NCI-H2081 treated with DMSO at 0.1 percent for 48 hours (cell line): ENCODE measurements at places on chromosomes 7 and 10.

- DNase-seq = no peak
Measured at GRCh38 chr7:94856643-94857042, 50.8 kb upstream of the PPP1R9A start.

GRCh38 chr7:133642907-133643306, 390.0 kb downstream of the EXOC4 start:
- DNase-seq = no peak

DNA sequence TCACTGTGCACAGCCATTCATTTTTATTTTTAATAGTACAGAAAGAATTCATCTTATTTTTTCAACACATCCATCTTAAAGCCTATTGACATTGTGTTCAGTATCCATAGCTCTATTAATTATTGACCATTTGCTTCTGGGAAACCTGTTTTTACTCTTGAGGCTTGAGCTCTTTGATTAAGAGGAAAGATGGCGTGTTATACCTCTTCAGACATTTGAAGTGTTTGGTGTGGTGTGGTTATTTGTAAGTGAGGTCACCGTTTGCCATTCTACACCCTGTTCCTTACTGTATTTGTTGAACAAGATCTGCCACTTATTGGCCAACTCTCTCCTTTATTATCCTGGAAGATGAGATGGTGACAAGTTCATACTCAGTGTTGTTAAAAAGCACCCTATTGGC, 18.4 kb downstream of the C7orf57 start:
- DNase-seq = no peak

DNA sequence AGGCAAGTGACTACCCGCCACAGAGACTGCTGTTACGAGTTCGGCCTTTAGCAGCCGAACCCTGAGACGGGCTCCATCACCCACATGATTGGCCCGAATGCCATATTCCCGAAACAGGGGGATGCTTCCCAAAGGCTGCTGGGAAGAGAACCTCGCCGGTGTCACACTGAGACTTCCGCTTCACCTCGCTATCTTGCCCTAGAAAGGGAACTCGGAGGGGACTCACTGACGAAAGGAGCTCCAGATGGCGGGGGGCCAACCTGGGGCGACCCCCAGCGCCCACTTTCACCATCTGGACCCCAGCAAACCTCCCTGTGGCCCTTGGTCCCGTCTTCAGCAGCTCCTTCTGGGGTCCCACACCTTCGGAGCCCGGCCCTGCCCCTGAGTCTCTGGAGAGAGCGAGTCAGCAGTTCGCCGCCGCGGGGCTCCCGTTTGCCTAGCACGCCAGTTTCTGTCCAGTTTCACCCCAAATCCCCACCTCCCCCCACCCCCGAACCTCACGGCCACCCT, 529 bp downstream of the HPS1 start:
- no peak for DNase-seq

DNA sequence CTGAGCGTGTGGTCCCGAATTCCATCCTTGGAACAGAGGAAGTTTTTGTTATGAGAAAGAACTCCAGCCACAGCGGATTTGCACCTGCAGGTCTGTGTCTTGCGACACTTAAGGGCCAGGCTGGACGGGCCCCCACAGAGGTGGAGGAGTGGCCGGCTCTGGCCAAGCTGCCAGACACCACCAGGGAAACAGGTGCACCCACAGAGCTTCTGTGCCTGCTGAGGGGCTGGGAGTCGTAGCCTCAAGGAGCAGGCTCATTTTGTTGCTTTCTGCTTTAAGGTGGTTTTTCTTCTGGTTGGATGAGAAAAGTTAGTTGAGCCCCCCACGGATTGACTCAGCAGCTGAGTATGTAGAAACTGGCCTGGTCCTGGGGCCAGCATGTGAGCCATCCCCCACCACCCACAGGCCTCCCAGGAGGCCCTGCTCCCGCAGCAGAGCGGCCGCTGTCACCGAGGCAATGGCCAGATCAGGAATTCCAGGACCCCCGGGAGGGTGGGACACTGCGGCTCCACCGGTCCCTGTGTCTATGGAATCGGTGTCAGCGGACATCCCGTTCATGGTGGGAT, 41.9 kb downstream of the NKX6-2 start:
- DNase-seq = no peak

DNA sequence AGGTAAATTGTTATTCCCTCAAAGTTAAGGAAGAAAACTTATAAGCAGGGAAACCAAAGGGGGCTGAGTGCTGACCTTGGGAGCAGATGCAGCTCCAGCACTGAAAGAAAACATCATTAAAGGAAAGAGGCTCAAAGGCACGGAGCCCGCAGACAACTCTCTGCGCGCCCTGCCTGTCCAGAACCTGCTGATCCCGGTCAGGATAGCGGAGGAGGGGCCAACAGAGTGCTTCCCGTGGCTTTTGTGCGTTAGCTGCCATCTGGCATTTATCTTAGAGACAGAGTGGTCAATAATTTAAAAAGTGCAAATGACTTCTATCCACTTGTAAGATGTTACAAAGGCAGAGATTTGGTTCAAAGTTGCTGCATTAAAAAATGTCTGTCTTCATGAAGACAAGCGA, 162.1 kb downstream of the FANK1 start:
- DNase-seq = no peak

GRCh38 chr10:117454502-117454901, 79.3 kb upstream of the PDZD8 start:
- DNase-seq = no peak

DNA sequence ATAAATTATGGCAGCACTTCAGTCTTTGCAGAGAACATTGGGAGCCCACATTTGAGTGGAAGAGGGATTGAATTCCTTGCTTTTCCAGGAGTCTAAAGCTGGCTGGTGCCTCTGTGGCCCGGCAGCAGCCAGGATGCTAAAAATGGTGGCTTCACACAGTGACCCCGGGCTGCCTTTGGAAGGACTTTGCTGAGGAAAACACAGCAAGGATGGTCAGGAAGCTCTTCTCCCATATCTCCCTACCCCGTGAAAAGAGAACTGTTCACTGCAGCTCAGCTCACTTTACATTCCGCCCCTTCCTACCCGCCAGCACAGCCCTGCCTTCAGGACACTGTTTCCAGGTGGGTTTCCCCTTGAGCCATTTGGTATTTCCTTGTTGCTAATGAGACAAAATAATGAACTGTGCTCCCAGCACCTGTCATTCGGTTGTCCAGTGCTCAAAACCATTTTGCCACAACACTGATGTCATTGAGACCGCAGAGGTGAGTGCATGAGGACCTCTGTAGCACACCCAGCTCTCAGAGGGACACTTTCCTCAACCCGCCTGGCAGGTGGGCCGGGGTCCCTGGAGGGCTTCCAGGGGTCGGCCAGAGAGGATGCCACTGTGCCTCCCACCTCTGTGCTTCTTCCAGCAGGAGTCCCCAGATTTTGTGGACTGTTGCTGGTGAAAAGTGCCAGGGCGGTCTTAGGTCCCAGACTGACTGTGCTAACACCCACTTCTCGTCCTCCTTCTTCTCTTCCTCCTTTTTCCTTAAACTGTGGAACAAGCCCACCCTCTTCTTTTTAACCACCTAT, 255.7 kb upstream of the PPP2R2D start:
- DNase-seq = no peak

GRCh38 chr10:75720157-75720556, 288.7 kb downstream of the LRMDA start:
- no peak for DNase-seq

GRCh38 chr7:102991540-102992214, 78.9 kb downstream of the LRRC17 start:
- no peak for DNase-seq

- no peak for DNase-seq
Measured at GRCh38 chr7:7672545-7673239, 32.1 kb downstream of the UMAD1 start.

DNA sequence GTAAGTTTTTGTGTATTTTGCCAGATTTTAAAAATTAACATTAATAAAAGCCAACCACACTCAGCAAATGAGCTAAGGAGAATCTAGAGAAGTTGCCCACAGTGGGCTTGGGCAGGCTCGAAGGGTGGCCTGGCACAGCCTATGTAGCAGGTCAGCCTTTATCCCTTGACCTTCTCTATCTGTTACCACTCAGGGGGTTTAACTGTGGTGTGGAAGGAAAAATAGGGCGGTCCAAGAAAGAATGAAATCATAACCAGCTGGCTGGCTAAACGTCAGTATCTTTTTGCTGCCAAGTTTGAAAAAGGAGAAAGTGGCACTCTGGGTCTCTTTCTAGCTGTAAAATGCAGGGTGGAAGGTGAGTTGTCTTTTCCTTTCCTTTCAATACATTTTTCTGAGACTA, 130.3 kb upstream of the ASAH2 start:
- DNase-seq = no peak

DNA sequence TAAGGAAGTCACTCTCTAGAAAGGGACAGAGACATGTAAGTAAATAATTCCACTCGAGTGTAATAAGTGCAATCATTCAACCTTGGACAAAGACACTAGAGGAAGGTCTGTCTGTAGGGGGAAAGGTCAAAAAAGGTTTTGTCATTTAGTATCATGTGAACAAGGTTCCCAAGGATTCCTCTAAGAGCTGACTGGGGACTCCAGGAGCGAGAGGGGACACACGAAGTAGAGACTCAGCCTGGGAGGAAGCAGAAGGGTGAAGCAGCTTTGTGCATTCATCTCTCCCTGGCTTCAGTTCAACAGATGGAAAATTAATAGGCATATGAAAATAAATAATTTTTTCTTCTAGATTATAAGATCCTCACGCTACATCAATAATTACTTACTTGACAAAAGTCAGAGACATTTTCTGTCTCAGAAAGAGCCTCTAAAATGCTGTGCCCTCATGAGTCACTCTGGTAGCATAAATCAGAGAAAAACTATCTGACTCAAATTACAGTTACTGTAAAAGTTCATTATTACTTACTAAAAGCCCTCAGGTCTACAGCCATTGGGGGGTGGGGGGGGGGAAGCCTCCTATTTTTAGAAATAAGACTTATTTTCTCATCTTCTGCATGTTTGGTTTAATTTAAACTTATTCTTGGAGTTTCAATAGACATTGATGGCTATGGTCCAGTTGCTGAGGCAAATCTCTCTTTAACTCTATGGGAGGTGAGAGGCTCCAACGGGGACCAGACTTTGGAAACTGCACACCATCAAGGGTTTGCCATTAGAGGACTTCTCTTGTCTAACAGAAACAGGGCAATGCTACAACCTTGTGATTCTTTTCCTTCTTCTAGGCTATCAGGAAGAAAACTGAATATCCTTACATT, 275.1 kb upstream of the KLF14 start:
- no peak for DNase-seq

- no peak for DNase-seq
Measured at GRCh38 chr10:5582736-5583135, 58.0 kb downstream of the CALML3 start.

DNA sequence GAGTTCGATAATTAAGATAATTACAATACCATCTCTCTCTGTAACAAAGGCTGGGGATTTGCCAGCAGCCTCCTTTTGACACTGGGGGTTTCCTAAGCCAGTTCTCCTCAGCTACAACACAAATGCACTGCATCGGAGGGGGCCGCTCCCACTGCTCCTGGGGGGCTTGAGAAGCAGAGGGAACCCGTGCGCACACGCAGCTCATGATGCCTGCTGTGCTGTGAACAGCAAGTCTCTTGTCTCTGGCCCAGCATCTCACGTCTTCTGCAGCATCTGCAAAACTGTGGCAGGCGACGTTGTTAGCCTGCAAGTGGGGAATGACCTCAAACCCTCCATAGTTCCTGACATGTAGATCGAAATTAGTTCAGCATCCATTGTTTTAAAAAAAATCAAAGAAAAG, 5.5 kb downstream of the VIPR2 start:
- no peak for DNase-seq

DNA sequence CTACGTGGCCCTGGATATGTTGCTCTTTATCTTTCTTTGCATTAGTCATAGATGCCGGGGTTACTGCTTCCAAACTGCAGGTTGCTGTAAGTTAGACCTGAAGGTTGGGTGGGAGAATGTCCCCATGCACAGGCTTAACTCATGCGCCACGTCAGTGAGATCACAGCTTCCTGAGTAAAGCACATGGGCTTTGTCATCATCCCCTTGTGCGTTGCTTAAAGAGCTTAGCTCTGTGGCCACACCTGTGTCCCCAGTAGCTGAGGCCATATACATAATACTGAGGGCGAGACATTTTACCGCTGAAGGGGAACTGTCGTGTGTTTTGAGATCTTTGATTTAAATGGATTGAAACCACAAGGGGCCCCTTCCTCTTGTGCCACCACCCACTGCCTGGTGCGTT, 45.8 kb upstream of the BTBD16 start:
- DNase-seq = no peak

DNA sequence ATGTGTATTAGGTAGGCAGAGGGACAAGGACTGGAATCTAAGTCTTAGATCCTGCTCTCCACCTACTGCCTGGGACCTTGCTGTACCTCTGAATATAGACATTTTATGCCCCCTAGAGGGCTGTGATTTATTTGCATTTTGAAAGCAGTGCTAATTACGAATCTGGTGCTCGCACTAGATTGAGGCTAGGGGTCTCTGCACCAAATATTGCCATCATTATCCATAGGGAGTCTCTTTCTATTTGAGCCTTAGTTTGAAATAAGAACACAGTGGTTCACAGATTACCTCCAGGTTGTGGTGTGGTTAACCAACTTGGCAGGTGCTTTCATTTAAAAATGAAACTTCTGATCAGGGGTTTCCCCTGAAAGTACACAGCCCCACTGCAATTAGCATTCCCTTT, 41.8 kb downstream of the CNNM1 start:
- no peak for DNase-seq

DNA sequence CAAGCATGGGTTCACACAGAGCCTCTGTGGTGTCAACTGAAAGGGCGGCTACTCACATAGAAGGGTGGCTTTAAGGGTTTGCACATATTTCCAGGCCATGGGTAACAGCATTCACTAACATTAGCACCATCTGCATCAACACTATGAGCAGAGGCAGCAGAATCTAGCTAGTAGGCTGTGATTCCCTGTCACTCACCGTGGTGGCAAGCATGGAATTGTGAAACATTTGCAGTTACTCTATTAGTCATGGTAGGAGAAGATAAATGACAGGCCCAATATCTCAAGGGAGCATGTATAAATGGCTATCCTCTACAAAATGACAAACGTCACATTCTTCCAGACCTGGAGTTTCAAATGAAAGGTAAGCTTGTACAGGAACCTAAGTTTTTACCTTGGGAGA, 32.2 kb upstream of the CUBN start:
- DNase-seq = no peak

- DNase-seq = no peak
Measured at GRCh38 chr10:97012470-97012869, 173.3 kb downstream of the SLIT1 start.

GRCh38 chr10:11612021-11613001, 861 bp upstream of the USP6NL start:
- DNase-seq = no peak

- no peak for DNase-seq
Measured at GRCh38 chr10:52644373-52645186, 128.0 kb downstream of the MBL2 start.

- DNase-seq = no peak
Measured at GRCh38 chr10:62248465-62248864, 20.2 kb downstream of the RTKN2 start.

GRCh38 chr7:29975561-29975960, 14.0 kb downstream of the SCRN1 start:
- no peak for DNase-seq

- DNase-seq = no peak
Measured at GRCh38 chr7:13692548-13692947, 296.9 kb downstream of the ETV1 start.
